NCI-H1105 treated with DMSO at 0.1 percent for 48 hours (cell line): ENCODE measurements at places on chromosomes 4 and X.
A peak's percentile ranks its signal among the peaks of the same experiment; 100 is the strongest.

GRCh38 chrX:46967547-46967946 is 55.3 kb downstream of the JADE3 start:
- no peak for DNase-seq

DNA sequence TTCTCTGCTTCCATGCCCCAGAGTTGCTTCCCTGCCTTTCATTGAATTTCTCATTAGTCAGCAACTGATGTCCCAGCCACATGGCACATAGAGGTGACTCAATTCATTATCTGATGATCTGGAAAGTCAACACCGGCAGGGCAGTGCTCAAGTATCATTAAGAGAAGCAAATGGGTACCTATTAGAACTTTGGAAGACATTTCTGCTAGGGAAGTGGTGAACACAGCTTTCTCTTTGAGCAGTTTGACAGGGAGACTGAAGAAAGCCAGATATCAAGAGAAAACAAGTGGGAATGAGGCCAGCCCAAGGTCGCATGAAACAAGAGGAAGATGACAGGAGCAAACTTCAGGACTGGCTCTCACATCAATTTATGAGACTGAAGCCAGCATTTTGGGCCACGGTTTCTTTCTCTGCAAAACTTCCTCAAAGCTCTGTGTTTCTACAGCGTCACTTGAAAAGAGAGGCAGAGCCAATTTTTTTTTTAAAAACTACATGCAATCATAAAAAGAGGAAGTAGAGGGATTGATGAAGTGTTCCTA is 108.3 kb upstream of the RPS6KA3 start:
- no peak for DNase-seq

- no peak for DNase-seq
These were observed 55.4 kb upstream of the PABPC1L2A start for GRCh38 chrX:73134741-73135140.

- peak; percentile 28 for DNase-seq
These were observed 34.9 kb upstream of the CLDN24 start for GRCh38 chr4:183356931-183357675.

- peak; percentile 15 for DNase-seq
These were observed 25.9 kb downstream of the ZNF721 start for GRCh38 chr4:472881-473569.

GRCh38 chr4:100721490-100721889 is 203.7 kb upstream of the EMCN start:
- DNase-seq, result peak; percentile 19

DNA sequence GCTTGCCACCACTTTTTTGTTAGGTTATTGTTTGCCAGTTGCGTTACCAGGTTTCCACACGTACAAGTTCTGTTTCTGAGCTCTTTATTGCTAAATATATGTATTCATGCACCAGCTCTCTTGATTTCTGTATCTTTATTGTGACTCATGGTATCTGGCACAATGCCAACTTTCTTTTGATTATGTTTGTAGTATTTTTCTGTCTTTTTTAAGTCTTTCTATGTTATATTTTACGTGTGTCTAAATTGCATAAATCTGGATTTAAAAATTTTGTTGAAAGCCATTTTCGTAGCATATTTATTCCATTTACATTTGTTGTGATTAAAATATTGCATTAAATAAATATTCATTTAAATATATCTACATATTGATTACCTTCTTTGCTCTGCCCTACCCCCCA is 73.8 kb downstream of the KDM6A start:
- no peak for DNase-seq

DNA sequence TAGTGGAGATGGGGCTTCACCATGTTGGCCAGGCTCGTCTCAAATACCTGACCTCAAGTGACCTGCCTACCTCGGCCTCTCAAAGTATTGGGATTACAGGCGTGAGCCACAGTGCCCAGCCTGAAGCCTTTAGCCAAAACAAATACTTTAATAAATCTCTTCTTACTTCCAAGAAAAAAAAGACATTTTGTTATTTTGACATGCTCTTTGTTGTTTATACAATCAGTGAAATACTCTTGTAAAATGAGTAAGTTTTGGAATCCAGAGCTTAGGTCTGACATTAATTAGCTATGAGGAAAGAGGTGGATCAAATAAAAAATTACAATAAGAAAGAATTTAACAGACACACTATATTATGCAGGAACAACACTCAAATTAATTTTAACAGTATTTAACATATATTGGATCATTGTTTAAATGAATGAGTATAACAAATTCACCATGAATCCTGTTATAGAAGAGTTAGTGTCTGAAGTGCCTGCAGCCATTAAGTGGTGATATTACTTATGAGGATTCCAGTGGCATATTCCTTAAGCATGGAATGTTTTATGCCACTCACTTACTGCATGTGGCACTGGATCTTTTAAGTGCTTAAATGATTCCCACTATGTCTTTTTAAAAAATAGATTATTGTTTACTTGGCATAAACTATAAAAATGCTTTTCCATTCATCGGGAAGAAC is 260.1 kb upstream of the GIMD1 start:
- no peak for DNase-seq
